ENCODE measurements at places on chromosomes 11 and 22. TPM values are rescaled to one million over a fixed set of nuclear protein-coding genes. Genes with fewer than 3 reads are reported as not detected.
A peak's percentile ranks its signal among the peaks of the same experiment; 100 is the strongest.

Gene OR2D2
- 0.33 TPM for total RNA-seq

- no peak for DNase-seq
- H3K4me1 ChIP-seq: peaks cover 9% of the 10 kb centered on the region
- H3K27ac ChIP-seq: peak overlapping the region; percentile 93
- H3K36me3 ChIP-seq: peaks cover 6% of the 10 kb centered on the region
- H3K27me3 ChIP-seq: no peaks in the 10 kb centered on the region
These were observed 1.3 kb downstream of the SRRD start for GRCh38 chr22:26485013-26485412.

DNA sequence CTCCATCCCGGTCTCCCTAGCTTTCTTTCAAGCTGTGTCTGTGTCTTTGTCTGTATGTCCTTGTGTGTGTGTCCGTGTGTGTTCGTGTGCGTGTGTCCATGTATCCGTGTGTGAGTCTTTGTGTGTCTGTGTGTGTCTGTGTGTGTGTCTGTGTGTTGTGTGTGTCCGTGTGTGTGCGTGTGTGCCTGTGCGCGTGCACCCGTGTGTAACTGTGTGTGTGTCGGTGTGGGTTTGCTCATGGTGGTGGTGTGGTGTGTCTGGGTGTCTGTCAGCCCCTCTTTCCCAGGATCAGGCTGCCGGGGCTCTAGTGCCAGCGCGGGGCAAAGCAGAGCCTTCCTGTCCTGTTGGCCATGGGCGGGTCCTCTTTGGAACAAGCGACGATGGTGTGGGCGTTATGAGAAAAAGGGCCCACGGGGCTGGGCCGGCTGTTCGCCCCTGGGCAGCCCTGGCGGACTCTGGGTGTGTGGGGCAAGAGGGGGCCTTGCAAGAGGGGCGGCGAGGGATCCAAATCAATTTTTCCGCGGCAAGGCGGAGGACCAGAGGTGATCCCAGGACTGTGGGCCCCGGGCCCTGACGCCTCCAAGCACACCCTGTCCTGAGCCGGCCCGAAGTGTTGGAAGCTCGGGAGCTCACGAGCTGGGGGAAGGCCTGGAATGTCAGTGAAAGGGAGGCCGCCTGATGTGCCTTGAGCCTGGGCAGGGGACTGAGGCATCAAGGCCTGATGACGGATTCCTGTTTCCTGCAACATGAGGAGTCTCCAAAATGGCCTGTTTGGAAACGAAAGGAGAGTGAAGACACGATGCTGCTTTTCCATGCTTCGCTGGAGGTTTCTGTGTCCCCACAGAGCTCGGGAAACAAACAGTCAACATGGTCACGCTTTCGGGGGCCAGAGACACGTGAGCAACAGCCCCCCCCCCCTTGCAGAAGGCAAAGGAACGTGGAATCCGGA is 3929.2 kb upstream of the OR11H1 start:
- H3K4me3 ChIP-seq: no peak overlapping the region
- no peak for DNase-seq
- no peaks in the 10 kb centered on the region for H3K4me1 ChIP-seq
- no peaks in the 10 kb centered on the region for H3K27me3 ChIP-seq
- no peak overlapping the region for H3K27ac ChIP-seq

GRCh38 chr11:76574406-76574805 is 96.1 kb downstream of the LRRC32 start:
- H3K27ac ChIP-seq: no peak overlapping the region
- no peaks in the 10 kb centered on the region for H3K36me3 ChIP-seq
- DNase-seq: peak; percentile 76
- H3K4me1 ChIP-seq: peaks cover 15% of the 10 kb centered on the region
- no peaks in the 10 kb centered on the region for H3K27me3 ChIP-seq

DNA sequence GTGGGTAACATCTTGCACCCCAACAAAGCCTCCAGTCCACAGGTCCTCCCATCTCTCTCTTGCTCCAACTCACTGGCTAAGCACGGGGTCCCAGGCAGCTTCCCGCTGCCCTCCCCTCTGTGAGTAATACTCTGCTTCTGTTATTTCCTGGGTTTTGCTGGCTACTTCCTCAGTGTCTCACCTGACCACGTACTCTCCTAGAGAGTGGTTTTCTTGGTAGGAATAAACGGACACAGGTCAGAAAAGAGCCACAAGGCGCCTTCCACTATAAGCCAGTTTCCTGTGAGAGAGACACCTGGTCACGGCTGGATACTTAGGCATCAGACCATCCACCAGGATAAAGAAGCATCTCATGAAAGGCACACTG is 36.0 kb downstream of the ARRB1 start:
- no peak for DNase-seq
- H3K4me1 ChIP-seq: peaks cover 14% of the 10 kb centered on the region
- H3K36me3 ChIP-seq: no peaks in the 10 kb centered on the region
- H3K27me3 ChIP-seq: no peaks in the 10 kb centered on the region

Gene SOX10
- total RNA-seq: not detected

DNA sequence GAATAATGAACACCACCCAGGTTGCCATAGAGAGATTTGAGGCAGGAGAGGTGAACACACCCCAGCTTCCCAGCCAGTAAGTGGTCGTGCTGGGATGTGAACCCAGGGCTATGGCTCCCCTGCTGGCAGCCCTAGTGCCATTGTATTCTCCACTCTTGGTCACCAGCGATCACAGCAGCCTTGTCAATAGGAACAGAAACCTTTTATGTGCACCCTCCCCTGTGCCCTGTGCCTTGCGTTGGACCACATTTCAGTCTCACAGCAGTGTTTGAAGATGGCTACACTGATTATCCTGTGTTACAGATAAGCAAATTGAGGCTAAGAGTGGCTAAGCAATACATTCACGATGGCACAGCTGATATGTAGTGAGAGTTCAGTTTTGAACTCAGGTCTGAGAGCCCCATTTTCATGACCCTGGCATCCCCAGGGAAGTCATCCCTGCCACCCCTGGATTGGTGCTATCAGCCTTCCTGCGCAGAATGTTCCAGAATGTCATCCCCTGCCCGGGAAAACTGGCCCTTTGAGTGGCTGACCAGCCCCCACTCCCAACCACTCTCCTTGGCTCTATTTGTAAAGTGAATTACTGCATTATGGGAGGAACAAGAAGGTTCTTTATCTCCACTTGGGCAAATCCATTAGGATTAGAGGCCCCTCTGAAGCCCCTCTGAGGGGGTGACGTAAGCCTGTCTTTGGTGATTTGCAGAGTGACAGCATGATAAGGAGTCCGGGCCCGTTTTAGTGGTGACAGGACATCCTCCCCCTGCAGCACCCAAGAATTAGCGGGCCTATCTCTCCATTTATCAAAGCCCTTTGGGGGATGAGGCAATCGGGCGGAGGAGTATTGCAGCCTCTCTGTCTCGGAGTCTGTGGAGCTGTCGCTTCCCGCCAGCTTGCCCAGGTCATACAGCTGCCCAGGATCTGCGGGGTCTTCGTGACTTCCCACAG is 30.9 kb downstream of the SMIM38 start:
- H3K36me3 ChIP-seq: no peaks in the 10 kb centered on the region
- no peak for DNase-seq
- peaks cover 4% of the 10 kb centered on the region for H3K27me3 ChIP-seq
- no peak overlapping the region for H3K27ac ChIP-seq
- H3K4me1 ChIP-seq: no peaks in the 10 kb centered on the region
- H3K4me3 ChIP-seq: no peak overlapping the region

Data from fibroblast of lung (primary cell).